ENCODE measurements at places on chromosomes 16 and 17. TPM values are rescaled to one million over a fixed set of nuclear protein-coding genes. Genes with fewer than 3 reads are reported as not detected.

Gene HELZ
- 81.6 TPM for total RNA-seq

Gene MGRN1
- 38.6 TPM for total RNA-seq

Gene ATAD5
- total RNA-seq: 11.2 TPM

Gene TBC1D24
- total RNA-seq: 30.4 TPM

Gene RAB26
- 11.4 TPM for total RNA-seq

DNA sequence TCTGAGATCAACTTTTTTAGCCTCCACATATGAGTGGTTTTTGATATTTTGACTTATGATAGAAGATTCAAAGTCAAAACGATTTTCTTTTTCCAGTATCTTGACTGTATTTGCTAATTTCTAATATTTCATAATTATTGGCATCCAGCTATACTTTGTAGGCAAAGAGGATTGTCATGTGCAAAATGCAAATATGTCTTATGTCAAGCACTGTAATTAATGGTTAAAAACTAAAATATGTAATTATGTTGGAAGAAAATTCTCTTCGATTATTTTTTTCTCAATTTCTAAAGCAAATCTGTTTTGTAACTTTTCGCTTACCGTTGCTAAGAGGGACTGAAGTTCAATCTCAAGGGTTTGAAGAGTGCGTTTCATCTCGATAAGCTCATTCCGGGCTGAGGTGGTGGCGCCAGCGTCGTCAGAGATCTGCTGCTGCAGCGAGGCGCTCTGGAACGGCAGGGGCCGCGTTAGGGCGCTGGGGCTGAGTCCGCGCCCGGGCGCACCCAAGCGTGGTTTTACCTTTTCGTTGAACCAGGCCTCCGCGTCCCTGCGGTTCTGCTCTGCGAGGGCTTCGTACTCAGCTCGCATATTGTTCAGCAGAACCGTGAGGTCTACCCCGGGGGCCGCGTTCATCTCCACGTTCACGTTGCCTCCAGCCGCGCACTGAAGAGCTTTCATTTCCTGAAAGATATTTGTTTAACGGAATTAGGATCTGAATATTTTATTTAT, 3.0 kb downstream of the KRT27 start:
- DNase-seq: no peak

GRCh38 chr17:72259922-72260321, 139.1 kb downstream of the SOX9 start:
- DNase-seq: no peak

DNA sequence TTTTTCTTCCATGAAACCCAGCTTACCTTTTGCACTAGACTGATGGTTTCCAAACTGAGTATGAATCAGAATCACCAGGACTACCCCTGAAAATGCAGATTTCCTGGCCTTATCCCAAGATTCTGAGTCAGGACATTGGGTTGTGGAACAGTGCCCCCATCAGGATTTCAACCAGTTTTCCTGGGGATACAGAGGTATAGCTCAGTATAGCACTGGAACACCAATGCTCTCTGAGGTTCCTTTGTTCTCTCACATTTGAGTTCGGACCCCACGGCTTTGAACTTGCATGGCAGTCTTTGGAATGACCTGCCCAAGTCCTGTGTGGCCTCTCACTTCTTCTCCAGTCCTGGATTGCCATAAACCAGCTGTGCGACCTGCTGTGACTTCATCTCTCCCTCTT, 12.8 kb upstream of the CCL8 start:
- DNase-seq: no peak

DNA sequence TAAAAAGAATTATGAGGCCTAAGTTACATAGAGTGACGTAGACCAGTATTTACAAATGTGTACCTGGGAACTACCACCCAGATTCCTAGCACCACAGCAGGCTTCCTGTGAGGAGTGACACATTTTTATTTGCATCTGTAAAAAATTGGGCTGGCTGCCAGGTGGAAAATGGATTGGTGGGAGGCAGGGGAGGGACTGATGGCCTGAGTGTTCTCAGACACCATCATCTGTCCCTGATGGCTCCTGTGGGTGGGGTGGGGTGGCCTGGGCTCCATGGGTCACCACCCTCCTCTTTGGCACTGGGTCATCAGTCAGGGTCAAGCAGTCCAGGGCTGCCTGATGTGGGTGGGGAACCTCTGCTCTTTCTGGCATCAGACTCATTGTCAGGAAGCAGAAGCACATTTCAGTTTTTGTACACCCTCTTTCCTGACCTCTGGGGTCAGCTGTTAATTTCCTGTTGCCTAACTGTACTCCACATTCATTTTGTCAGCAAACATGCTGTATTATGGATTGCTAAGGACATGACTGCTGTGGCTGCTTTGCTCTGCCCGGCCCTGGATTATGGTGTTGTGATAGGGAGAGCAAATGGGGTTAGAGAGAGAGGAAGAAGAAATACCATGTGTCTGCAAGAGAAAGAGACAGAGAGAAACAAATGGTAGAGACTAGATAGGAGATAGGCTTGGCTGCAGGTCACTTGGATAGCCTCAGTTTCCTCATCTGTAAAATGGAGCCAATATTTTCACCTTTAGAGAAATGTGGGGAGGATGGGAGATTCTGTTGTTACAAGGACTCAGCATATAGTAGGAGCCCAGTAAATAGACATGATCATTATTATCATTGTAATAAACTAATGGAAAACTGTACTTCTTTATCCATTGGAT, 11.6 kb upstream of the MFAP4 start:
- DNase-seq: no peak

GRCh38 chr16:63655846-63656245, 1466.0 kb downstream of the CDH11 start:
- DNase-seq: no peak

DNA sequence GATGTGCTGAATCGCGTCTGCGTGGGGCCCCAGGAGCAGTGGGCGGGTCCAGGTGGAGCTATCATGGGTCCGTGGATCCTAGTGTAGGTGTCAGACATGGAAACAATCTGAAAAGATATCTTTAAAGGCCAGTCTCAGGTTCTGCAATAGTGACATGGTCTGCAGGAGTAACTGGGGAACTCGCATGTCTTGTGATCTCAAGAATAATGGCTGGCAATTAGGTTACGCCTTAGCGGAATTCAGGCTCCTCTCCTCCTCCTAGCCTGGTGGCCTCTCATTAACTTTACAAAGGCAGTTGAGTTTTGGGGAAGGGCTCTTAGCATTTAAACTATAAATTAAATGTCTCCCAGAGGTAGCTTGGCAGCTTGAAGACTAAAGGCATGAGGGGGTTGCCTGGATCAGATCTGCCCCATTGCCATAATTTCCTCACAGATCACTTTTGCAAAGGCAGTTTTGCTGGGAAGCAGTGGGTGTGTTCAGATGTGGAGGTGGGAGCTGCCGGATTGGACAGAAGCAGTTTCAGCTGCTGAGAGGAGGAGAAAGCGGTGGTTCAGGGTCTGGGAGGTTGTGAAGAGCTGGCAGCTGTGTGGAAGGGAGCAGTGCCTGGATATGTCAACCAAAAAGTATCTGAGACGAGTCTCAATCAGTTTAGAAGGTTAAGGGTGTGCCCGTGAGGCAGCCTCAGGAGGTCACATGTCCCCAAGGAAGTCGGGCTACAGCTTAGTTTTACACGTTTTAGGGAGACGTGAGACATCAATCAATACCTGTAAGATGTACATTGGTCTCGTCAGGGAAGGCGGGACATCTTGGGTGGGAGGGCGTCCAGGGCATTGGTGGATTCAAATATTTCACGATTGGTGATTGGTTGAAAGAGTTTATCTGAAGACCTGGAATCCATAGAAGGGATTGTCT, 2.7 kb downstream of the TBCD start:
- no peak for DNase-seq

DNA sequence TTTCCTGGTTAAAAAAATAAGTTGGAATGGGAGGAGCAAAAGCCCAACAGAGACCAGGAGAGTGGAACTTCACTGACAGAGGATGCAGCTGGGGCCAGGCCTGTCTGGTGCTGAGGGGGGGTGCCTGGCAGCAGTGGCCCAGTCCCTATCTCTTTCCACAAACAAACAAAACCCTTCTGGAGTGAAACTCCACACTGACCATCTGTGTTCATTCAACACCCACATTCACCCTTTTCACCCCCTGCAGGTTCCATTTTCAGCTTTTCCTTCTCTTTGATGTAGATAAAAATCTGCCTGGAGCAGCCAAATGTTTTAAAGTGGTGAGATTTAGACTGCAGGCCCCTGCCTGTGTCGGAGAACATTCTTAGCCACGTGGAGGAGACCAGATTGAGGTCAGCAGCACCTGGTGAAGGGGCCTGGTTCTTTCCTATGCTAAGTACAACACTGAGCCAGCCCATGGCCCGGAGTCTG, 161.4 kb upstream of the CDH11 start:
- DNase-seq: no peak

GRCh38 chr16:11602321-11602720, 15.6 kb upstream of the LITAF start:
- DNase-seq: no peak

DNA sequence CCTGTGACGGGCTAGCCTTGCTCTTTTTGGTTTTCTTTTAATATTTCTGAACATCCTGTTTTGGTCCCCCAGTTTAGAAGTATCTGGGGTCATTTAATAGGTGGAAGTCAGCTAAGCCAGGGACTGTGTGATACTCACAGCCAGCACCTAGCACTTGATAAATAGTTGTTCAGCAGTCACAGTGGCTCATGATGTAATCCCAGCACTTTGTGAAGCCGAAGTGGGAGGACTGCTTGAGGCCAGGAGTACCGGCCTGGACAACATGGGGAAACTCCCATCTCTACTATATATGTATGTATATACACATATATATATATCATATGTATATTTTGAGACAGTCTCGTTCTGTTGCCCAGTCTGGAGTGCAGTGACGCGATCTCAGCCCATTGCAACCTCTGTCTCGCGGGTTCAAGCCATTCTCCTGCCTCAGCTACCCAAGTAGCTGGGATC, 1.8 kb upstream of the ZNRF1 start:
- DNase-seq: no peak

DNA sequence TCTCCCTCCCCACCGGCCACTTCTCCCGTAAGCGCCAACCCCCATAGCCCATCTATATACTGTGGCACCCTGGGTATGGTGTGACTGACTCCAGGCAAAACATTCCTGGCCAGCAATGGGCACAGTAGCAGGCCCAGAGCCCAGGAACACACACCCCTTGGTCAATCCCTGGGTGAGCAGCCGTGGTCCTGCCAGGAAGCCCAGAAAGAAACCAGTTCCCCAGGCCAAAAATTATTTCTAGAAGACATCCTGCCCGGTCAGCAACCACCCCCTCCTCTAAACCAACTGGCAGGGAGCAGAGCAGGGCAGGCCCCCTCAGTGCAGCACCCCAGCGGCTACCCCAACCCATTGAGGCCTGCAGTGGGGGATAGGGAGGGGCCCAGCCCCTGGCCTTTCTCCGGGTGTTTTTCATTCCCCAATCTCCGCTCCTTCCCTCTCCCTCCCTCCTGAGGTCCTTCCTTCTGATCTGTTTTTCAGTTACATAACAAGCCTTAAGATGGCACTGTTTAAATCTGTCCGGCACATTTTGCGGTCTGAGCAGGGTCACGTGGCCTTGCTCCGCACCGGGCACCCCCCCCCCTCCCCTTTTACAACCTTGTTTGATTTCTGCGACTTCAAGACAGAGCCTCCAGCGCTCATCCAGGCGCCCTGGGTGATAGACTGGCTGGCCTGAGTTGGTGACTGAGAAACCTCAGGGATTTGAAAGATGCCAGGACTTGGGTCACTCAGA, 2.0 kb downstream of the NPTX1 start:
- peak; percentile 91 for DNase-seq

- DNase-seq: no peak
Observed at GRCh38 chr16:73046849-73047214, 1.1 kb downstream of the ZFHX3 start.

All from cerebellum (tissue), 4 donors.